ENCODE measurements at places on chromosomes 12 and 14. TPM values are rescaled to one million over a fixed set of nuclear protein-coding genes. Genes with fewer than 3 reads are reported as not detected.

The PSME1 gene
- 342 TPM for total RNA-seq

The A2M gene
- not detected for total RNA-seq

- H3K36me3 ChIP-seq, result peaks cover 2% of the 10 kb centered on the region
- H3K4me3 ChIP-seq, result peak overlapping the region; percentile 27
These were observed 58.0 kb downstream of the TRAFD1 start for GRCh38 chr12:112183141-112184021.

GRCh38 chr12:99809909-99810308 is 162.4 kb downstream of the GARIN6 start:
- peaks cover 2% of the 10 kb centered on the region for H3K36me3 ChIP-seq
- H3K4me3 ChIP-seq, result no peak overlapping the region

The GLS2 gene
- total RNA-seq, result 7.2 TPM

The BIN2 gene
- 102 TPM for total RNA-seq

The SERPINA4 gene
- total RNA-seq, result not detected

GRCh38 chr12:104788840-104789271 is 169.2 kb downstream of the SLC41A2 start:
- DNase-seq, result no peak
- H3K36me3 ChIP-seq, result no peaks in the 10 kb centered on the region
- peaks cover 7% of the 10 kb centered on the region for H3K27me3 ChIP-seq
- H3K27ac ChIP-seq, result no peak overlapping the region
- H3K4me3 ChIP-seq, result no peak overlapping the region

The CPM gene
- total RNA-seq, result 8.4 TPM

The GLIPR1L2 gene
- total RNA-seq, result 0.16 TPM

DNA sequence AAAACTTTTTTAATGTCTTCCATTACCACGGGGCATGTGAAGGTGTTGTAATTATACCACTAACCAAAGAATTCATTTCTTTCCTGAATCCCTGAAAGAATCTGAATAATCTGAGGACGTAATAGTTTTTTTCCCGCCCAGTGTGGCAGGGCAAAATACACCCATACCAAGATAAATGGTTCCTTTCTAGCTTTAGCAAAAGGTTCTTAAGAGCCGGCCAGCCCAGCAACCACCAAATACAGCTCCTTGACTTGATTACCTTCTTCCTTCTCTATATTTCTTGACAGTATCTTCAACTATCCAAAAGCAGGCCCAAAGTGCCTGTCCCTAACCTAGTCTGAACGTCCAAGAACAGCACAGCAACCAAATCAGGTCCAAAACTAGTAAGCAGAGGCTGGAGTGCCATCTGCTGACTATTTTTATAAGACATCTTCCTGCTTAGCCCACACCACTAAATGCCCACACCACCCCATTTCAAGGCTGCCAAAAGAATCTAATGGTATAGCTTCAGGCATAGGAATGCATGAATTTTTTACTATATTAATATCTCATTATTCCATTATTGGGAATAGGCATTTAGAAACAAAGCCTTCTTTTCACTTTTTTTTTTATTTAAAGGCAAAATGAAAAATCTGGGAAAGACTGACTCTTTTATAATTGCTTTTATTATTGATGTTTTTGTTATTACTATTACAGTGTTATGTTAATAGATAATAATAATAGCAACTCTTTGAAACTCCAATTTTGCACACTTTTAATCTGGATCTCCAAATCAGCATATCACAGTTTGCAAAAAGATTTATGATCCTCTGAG is 524.4 kb downstream of the MED13L start:
- peak; percentile 2 for DNase-seq
- no peaks in the 10 kb centered on the region for H3K4me1 ChIP-seq
- no peaks in the 10 kb centered on the region for H3K36me3 ChIP-seq
- H3K27ac ChIP-seq, result no peak overlapping the region
- H3K4me3 ChIP-seq, result no peak overlapping the region
- H3K27me3 ChIP-seq, result peaks cover 7% of the 10 kb centered on the region

DNA sequence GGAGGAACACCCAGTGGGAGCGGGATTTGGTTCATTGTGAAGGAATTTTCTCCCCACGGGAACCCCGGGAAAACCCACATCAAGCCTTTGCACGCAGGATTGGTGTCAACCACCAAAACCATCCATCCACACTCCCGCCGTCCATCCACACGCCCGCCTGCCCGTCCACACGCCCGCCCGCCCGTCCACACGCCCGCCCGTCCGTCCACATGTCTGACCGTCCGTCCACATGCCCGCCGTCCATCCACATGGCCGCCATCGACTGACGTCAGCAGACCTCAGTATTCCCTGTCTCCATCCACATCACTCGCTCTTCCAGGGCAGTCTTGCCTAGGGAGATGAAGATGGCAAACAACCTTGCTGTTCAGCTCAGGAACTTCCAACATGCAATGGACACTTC is 6.7 kb upstream of the GPR132 start:
- DNase-seq, result no peak
- H3K4me3 ChIP-seq, result no peak overlapping the region
- H3K27me3 ChIP-seq, result no peaks in the 10 kb centered on the region
- peaks cover 60% of the 10 kb centered on the region for H3K4me1 ChIP-seq

The BDKRB1 gene
- total RNA-seq, result not detected

GRCh38 chr14:99079061-99079727 is 192.8 kb downstream of the BCL11B start:
- no peaks in the 10 kb centered on the region for H3K27me3 ChIP-seq
- no peak overlapping the region for H3K27ac ChIP-seq
- no peak overlapping the region for H3K4me3 ChIP-seq
- peaks cover 10% of the 10 kb centered on the region for H3K4me1 ChIP-seq

The MYO1H gene
- total RNA-seq, result not detected

The POC1B gene
- 64.3 TPM for total RNA-seq

DNA sequence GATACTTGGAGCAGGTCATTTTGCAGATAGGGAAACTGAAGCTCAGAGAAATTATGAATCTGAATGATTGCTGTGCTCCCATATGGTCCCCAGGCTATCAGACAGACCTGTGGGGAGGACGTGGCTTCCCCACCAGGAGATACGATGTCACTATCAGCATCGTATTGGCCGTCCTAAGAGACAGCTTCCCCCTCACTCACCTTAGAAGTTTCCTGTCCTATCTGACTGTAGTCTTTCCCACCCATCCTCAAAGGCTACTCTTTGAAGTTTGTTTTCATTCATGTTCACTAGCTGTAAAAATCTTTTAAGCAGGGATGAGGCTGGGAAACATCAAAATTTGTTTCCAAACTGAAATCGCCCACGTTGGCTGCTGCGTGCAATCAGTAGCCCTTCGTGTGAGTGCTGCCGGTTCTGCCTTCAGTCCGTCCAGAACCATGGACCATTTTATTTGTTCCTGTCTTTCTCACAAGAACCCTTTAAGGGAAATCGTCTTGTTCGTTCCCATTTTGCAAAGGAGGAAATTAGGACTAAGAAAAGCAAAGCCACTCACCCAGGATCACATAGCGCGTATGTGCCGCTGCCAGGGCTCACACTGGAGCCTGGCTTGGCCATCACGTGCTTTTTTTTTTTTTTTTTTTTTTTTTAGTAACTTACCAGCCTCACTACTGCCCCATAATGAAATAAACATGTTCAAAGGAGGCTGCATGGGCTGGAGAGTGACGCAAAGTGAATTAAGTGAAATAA is 1.0 kb upstream of the KDM2B start:
- peak overlapping the region; percentile 50 for H3K27ac ChIP-seq
- H3K27me3 ChIP-seq, result no peaks in the 10 kb centered on the region
- peak overlapping the region; percentile 100 for H3K4me3 ChIP-seq
- H3K36me3 ChIP-seq, result peaks cover 2% of the 10 kb centered on the region
- DNase-seq, result no peak
- peaks cover 39% of the 10 kb centered on the region for H3K4me1 ChIP-seq

GRCh38 chr14:54133896-54134295 is 177.3 kb upstream of the BMP4 start:
- peaks cover 6% of the 10 kb centered on the region for H3K27me3 ChIP-seq
- H3K36me3 ChIP-seq, result no peaks in the 10 kb centered on the region
- H3K4me3 ChIP-seq, result no peak overlapping the region
- H3K4me1 ChIP-seq, result no peaks in the 10 kb centered on the region
- no peak overlapping the region for H3K27ac ChIP-seq
